NCI-H187 treated with DMSO at 0.1 percent for 48 hours (cell line): ENCODE measurements at places on chromosomes 3 and 15.

GRCh38 chr3:108088697-108089096 lies 2.1 kb downstream of the CD47 start:
- DNase-seq, result no peak

DNA sequence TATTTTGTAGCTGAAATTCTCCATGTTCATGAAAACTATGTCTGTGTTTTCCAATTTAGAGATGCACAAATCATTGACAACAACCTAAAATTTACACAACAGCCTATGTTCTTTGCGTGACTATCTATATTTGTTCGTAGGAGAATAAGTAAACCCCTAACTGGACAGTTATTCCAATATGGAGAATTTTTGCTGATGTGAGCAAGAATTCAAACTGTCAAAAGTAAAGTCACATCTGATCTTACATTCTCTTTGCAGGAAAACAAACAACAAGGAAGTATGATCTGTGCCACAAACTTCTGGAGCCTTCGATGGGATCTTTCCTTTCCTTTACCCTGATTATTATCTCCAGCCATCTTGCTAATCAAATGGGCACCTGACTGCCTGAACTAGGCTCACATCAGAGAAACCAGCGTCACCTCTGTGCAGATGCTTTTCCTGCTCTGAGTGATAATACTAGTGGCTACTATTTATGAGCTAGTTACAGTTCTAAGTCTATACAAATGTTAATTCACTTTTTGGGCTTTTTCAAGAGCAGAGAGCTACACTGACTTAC lies 18.3 kb upstream of the KCNMB3 start:
- DNase-seq, result no peak

DNA sequence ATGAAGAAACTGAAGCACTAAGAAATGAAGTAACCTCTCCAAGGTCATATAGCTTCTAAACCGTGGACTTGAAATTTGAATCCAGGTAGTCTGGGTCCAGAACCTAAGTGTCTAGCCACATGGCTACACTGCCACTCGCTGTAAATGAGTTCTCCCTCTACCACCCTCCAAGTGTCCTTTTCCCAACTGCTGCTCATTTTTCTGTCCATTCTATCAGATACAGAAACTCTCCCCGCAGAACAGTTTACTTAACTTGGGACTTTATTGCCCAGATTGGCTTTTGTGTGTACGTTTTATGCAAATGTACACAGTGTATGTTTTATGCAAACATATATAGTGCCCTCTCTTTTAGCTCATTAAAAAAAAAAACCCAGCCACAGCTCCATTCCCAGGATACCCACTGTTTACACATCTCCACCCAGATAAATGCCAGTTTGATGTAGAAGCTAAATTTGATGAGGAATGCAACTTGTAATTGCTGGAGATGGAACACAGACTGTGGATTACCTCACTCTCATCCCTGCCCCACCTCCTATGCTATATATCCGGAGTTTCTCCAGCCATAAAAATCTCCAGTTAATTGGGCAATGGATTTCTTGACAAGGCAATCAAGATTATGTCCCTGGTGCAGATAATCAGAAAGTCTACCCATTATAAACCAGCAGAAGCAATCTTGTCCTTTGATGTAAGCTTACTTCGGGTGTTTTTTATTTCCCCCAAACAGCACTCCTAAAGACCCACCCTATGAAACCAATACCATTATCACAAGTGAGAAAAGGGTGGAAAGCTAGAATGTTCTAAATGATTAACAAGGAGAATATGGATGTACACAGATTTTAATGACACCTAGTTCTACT lies 42.0 kb downstream of the THBS1 start:
- DNase-seq, result no peak

DNA sequence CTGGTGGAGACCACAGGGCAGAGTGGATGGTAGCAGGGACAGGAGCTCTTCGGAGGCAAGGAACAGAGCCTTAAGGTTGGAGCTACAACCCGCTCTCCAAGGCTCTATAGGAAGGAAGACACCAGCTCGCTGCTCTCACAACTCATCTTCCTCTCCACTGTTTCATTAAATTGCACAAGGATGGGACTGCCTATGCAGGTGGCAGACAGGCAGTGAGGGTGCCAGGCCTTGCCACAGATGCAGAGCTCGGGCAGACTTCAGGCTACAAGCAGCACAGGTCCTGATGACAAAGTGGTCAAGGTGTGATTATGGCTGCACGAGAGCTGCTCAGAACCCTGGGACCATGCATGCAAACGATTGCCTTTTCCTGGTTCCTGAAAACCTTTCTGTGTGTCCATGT lies 144.6 kb downstream of the FOXP1 start:
- no peak for DNase-seq

DNA sequence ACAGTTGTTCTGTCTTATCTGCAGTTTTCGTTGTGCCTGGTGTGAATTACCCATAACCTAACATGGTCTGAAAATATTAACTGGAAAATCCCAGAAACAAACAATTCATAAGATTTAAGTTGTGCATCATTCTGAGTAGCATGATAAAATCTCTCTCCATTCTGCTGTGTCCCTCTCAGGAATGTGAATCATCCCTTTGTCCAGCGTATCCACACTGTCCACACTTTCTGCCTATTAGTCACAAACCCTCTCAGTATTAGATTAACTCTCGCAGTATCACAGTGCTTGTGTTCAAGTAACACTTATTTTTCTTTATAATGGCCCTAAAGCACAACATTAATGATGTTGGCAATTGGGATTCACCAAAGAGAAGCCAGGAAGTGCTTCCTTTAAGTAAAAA lies 203.2 kb downstream of the CGGBP1 start:
- DNase-seq, result no peak

DNA sequence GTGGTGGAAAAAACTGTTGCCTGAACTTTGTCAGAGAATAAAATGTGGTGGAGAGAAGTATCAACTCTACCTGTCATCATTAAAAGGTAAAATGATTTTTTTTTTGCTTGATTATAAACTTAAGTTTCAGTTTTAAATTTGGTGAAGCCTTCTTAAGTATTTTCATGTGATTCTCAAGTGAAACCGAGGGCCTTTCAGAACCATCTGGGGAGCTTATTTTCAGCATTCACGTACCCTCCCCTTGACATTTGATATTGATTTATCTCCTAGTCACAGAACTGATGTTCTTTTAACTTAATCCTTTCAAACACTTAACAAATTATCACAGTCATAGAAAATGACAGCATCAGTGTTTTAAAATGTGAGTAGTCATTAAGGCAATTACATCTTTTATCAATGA lies 38.5 kb downstream of the HPS3 start:
- DNase-seq, result no peak

DNA sequence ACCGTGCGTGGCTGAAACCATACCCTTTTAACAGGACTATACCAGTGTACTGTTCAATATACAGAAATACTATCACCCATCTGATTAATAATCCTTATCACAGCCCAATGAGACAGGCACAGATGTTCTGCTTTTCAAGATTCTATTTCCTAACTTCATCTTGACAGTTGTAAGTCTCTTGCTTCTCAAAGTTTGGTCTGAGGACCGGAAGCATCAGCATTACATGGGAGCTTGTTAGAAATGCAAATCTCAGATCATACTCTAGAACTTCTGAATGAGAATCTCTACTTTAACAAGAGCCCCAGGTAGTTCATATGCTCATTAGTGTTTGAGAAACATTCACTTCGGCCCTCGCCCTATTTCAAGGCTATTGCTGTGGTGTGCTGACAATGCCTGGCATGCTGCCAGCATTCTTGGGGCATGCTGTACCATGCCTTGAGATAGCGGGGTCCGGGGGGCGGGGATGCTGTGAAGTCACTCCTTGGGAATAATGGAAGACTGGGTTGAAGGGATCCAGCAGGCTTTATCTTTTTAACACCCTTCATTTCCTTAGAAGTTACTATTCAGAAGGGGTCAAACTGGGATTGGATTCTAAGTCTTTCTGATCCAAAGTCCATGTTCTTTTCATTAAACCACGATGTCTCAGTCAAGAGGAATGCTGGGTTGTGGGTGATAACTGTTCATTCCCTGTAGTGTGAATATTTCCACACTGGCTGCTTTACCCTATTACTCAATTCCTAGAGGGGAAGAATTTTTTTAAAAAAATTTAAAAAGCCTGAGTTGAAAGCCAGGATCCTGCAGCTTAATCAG lies 194.7 kb downstream of the LPP start:
- no peak for DNase-seq

DNA sequence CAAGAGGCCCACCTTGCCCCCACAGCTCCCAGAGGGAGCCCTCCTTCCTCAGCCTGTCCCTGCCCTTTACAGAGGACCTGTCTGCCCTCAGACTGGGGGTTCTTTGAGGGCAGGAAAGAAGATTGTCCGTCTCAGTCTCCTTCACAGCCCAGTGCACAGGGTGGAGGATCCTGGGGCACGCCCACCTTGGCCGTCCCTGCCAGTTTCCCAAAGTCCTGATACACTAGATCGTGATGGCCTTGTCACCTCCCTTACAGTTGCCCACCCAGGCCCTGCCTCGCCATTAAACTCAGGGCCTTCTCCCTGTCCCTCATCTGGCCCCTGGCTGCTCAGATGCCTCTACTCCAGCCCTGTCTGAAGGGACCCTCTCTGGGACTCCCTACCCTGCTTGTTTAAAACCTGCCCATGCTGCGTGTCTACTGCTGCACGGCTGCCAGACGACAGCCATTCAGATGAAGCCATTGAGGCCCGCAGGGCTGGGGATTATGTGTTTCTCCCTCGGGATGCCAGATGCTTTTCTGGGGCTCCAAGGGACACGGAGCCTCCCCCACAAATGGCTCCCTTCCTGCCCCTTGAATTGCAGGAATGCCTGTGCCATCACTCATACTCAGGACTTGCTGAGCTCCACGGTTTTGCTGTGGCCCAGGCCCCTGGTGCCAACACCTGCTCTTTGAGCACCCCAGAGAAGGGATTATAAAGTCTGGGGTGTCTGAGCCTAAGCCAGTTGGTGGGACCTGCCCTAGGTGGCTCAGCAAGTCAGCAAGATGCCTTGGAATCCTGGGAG lies 27.8 kb downstream of the ACSBG1 start:
- no peak for DNase-seq

DNA sequence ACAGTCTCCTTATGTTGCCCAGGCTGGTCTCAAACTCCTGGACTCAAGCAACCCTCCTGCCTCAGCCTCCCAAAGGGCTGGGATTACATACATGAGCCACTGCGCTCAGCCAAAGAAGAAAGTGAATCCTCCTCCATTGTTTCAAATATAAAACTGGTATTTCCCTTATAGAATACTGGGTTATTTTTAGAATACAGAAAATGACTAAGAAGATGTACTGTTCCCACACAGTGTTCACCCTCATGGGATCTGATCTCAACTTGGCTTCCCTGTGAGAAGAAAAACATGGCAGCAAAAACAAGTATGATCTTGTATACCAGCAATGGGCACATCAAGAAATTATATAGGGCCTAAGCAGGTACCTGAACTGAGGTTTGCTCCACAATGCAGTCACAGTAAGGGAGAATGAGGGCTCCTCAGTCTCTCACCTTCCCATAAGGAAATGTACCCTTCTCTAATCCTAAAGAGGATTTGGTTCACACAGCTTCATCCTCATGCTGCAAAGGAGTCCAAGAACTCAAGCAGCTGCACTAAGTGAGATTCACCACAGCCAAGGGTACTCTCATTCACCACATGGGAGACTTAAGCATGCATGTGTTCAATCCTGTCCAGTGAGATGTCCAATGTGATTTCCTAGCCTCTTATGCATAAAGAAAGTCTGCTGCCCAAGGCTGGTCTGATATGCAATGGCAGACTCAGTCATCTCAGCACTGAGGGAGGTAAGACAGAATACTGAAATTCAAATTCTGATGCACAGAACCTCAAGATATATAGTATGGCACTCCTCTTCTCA lies 25.8 kb downstream of the USP4 start:
- no peak for DNase-seq

- DNase-seq, result no peak
These were observed 127.0 kb downstream of the CHSY1 start for GRCh38 chr15:101124731-101125451.

- DNase-seq, result no peak
These were observed 875.4 kb downstream of the ROBO2 start for GRCh38 chr3:77915336-77915735.

GRCh38 chr3:8980756-8981257 lies 17.5 kb upstream of the RAD18 start:
- DNase-seq, result no peak

- no peak for DNase-seq
These were observed 40.4 kb upstream of the SKOR1 start for GRCh38 chr15:67784856-67785430.

DNA sequence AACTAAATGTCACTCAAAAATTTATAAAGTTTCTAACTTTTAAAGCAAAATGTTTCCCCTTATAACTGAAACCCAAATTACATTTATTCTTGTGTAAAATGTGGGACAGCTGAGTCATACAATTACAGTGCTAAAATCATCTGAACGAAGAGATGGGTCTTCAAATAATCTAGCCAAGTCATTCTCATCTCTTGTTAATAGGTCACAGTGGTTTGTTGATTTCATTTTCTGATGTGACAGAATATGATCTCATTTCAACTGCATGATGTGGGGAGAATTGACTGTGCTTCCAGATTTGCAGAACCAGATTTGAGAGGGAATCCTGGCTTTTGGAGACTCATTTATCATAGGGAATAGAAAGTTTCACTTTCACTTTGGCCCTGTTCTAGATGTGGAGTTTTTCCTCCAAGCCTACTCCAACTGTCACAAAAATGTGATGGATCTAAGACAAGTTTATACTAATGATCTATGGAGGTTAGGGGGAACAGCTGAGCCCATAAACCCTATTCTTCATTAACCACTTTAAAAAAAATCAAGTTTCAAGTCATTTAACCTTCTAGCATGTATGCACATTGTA lies 685.0 kb downstream of the PDCD6IP start:
- no peak for DNase-seq

GRCh38 chr3:43995547-43996378 lies 245.9 kb upstream of the TOPAZ1 start:
- no peak for DNase-seq

GRCh38 chr3:172378439-172378838 lies 69.8 kb downstream of the GHSR start:
- no peak for DNase-seq
